ENCODE measurements at places on chromosomes 7 and 10.

- no peak for DNase-seq
These were observed 3.4 kb downstream of the MMRN2 start for GRCh38 chr10:86953747-86954680.

- no peak for DNase-seq
These were observed 83.3 kb downstream of the PAXIP1 start for GRCh38 chr7:154919344-154920225.

- DNase-seq, result no peak
These were observed 59.0 kb upstream of the SORCS3 start for GRCh38 chr10:104581884-104582601.

- DNase-seq, result no peak
These were observed 577.5 kb upstream of the SORCS1 start for GRCh38 chr10:107741971-107742370.

GRCh38 chr7:135811506-135811905, 62.9 kb upstream of the FAM180A start:
- DNase-seq, result no peak

GRCh38 chr7:4049202-4049601, 632.9 kb upstream of the FOXK1 start:
- DNase-seq, result no peak

DNA sequence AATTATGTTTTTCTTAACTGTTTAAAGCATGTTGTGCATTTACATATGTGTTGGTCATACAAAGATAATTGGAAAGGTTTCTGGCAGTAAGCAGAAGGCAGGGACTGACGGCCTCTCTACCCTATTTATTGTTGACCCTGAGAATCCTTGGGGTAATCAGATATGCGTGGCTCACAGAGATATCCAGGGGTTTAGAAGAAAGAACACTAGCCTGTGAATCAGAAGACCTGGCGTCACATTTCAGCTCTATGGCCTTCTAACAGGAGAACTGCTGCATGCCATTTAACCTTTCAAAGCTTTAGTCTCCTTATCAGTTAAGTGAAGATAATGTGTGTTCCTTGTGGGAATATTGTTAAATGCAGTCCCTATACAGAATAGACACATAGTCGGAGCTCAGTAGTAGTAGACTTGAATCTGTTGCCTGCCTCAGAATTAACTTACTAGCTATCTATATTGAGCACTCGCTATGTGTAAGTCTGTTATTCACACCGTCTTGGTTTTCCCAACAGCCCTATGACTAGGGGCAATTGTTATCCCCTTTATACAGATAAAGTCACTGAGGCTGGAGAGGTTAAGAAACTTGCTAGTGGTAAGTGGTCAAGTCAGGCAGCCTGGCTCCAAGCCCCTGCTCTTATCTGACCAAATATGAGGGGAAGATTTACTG, 129.6 kb upstream of the ANKRD1 start:
- DNase-seq, result no peak

- no peak for DNase-seq
These were observed 369.4 kb downstream of the INHBA start for GRCh38 chr7:41333511-41333910.

DNA sequence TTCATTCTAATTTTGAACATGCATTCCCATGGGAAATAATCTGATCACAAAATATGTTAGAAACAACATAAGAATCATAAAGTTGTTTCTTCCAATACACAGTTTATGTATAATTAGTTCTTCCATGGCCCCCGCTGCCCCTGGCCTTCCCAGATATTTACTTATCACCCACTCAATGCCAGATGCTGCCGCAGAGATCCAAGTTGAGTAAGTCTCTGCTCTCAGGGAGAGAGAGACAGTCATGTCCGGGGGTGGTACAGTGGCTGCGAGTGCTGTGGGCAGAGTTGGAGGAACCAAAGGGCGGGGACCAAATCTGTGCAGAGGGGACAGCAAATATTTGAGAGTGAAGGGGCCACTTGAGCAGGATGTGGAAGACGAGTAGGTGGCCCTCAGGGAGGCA, 37.1 kb downstream of the COL26A1 start:
- DNase-seq, result no peak

DNA sequence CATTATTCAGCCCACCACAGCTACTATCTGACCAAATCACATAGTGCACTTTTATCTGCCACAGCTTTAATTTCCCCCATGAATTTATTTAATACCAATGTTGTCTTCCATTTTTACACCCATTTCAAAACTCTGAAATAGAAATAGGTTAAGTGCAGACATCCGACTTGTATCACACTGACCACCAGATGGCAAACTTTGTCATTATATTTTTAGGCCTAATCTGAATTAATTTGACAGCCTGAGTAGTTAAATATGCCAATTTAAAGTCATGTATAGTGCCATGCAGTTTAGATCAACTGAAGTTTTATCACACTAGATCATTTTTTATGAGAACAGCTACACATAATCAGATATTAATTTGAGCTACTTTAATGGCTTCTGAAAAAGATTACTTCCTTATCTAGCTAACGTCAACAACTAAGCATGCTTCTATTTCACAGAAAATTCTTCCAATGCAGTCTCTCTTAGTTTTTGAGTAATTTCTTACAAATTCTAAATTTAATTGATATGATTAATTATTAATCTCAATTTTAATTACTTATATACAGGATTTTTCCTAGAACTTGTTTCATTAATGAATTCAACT, 566.4 kb downstream of the GFRA1 start:
- DNase-seq, result no peak

- DNase-seq, result no peak
These were observed 14.5 kb downstream of the TMEM120A start for GRCh38 chr7:75979759-75980429.

- DNase-seq, result peak; percentile 13
These were observed 924 bp downstream of the BMPR1A start for GRCh38 chr10:86757113-86757972.

GRCh38 chr7:78563191-78563590, 764.6 kb downstream of the PHTF2 start:
- DNase-seq, result no peak

DNA sequence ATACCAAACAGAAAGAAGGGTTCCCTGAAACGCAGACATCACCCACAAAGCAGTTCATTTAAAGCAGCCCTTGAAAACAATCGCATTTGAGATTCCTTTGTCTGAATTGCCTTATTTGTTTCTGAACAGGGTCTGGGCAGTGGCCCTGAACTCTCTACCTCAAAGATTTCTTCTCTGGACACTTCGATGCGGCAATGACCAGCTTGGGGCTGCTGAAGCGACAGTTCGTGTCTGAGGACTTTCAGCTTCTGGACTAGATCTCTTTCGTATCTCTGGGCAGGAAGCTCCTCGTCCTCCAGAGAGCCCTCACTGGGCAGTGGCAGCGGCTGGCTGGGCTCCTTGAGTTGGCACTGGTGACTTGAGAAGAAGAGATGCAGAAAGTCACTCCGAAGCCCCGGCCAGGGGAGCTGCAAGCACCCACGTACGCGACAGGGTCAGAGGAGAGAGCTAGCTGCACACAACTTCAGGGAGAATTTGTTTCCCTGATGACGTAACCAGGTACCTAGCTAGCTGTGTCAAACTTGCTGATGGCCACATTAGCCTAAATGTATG, 96.3 kb downstream of the SMURF1 start:
- DNase-seq, result no peak
